ENCODE measurements at places on chromosomes 16 and 17.

DNA sequence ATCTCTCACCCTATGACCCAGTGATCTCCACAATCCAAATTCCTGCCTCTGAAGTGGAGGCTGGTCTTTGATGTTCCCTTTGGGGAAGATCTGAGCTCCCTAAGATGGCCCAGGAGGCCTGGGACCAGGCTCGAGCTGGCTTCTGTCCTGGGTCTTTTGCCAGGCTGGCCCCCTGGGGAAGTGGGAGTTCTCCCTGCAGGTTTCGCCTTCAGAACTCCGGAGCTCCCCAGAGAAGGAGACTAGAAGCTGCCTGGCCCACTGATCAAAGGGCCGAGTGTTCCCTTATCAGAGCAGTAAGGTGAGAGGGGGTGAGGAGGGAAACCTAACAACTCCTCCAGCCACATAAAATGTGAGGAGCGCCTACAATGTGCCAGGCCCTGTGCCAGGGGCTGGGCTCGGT is 147.1 kb downstream of the IRF8 start:
- DNase-seq: no peak

DNA sequence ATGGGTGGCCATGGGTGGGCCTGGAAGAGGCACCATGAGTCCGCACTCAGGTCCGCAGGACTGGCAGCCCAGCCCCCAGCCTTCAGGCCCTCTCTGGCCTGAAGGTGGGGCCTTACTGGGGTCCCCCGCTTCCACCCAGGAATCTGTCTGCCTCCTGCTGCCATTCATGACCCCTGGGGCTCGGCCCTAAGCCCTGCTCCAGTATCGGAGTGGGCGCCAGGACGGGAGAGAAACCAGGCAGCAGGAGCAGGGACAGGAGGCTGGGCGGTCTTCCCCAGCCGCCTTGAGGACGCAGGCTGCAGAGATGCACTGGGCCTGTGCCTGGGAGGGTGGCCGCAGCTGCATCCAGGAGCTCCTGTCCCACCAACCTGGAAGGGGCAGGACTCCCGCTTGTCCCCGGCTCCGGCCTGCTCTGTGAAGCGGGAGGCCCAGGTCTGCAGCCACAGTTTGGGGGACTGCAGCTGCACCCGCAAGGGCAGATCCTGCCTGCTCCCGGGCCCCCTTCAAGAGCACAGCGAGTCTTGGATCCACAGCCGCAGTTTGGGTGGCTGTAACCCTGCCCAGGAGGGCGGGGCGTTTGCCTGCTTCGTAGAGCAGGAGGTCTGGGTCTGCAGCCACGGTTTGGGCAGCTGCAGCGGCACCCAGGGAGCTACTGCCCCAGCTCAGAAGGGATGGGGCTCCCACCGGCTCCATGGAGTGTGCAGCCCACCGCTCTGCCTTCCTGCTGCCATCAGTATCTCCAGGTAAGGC is 81.8 kb upstream of the DNAJA2 start:
- no peak for DNase-seq

DNA sequence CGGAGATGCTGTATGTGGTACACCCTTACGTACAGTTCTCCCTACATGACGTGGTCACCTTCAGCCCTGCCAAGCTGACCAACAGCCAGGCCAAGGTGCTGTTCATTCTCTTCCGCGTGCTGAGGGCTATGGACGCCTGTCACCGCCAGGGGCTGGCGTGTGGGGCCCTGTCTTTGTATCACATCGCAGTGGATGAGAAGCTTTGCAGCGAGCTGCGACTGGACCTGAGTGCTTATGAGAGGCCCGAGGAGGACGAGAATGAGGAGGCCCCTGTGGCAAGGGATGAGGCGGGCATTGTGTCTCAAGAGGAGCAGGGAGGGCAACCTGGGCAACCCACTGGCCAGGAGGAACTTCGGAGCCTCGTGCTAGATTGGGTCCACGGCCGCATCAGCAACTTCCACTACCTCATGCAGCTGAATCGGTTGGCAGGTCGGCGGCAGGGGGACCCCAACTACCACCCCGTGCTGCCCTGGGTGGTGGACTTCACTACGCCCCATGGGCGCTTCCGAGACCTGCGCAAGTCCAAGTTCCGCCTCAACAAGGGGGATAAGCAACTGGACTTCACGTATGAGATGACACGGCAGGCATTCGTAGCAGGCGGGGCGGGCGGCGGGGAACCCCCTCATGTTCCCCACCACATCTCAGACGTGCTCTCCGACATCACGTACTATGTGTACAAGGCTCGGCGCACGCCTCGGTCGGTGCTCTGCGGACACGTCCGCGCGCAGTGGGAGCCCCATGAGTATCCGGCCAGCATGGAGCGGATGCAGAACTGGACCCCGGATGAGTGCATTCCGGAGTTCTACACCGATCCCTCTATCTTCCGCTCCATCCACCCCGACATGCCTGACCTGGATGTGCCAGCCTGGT is 1.4 kb downstream of the WDR81 start:
- no peak for DNase-seq

- DNase-seq: no peak
These were observed 59.2 kb downstream of the BANP start for GRCh38 chr16:88010343-88010967.

GRCh38 chr16:31127182-31127581 is 8.3 kb downstream of the PRSS8 start:
- DNase-seq: no peak

- no peak for DNase-seq
These were observed 432.2 kb upstream of the KIF2B start for GRCh38 chr17:53390575-53390974.

DNA sequence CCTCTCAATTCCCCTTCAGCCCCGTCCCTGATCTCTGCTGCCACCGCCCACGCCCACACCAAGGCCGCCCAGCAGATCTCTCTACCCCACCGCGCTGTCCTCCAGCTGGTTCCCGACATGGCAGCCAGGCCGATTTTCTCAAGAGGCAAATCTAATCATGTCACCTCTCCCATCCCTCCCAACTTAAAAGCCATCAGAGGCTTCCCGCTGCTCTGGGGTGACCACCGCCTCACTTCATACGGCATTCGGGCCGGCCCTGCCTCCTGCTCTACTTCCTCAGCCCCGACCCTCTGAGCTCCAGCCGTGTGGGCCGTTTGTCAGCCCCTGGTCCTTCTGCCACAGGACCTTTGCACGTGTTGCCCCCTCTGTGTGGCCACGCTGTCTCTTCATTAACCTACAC is 63.2 kb downstream of the RPH3AL start:
- DNase-seq: no peak

DNA sequence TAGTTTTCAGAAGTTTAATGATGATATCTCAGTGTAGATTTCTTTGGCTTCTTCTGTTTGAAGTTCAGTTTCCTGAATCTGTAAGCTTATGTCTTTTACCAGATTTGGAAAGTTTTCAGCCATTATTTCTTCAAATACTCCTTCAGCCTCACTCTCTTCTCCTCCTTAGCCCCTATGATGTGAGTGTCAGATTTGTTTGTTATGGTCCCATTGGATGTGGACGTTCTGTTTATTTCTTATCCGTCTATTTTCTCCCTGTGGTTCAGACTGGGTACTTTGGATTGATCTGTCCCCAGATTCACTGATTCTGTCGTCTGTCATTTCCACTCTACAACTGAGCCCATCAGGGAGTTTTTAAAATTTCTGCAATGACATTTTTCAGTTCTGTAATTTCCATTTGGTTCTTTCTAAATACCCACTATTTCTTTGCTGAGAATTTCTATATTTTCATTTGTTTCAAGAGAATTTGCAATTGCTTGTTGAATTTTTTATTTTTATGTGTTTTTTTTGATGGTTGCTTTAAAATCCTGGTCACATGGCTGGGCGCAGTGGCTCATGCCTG is 110.9 kb downstream of the SEC14L1 start:
- DNase-seq: no peak

DNA sequence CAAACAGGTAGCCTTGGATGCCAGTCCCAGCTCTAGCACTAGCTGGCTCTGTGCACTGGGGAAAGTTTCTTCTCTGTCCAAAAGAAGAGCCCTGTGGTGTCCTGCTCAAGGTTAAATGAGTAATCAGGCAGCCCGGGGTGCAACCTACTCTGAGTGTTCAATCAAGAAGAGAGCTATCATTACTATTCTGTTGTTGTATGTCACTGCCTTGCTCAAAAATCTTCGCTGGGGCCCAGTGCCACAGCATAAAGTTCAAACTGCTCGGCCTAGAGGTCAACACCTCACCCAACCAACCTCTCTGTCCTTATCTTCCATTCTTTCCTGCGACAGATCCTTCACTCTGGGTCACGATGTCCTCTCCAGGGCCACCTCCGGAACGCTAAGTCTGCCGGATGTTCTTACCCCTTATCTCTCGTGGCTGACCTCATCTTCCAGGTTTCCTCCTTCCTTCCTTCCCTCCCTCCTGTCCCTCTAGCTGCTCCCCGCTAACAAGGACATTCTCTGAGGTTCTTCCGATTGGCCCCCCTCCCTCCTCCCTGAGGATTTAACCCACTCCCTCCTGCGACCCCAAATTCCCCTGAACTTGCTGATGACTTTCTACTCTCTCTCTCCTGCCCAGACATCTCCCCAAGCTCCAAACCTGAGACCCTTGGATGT is 4.4 kb downstream of the FDXR start:
- DNase-seq: no peak

- no peak for DNase-seq
These were observed 37.9 kb downstream of the IRF8 start for GRCh38 chr16:85936816-85937215.

GRCh38 chr16:65991149-65991701 is 375.3 kb upstream of the CDH5 start:
- DNase-seq: no peak

DNA sequence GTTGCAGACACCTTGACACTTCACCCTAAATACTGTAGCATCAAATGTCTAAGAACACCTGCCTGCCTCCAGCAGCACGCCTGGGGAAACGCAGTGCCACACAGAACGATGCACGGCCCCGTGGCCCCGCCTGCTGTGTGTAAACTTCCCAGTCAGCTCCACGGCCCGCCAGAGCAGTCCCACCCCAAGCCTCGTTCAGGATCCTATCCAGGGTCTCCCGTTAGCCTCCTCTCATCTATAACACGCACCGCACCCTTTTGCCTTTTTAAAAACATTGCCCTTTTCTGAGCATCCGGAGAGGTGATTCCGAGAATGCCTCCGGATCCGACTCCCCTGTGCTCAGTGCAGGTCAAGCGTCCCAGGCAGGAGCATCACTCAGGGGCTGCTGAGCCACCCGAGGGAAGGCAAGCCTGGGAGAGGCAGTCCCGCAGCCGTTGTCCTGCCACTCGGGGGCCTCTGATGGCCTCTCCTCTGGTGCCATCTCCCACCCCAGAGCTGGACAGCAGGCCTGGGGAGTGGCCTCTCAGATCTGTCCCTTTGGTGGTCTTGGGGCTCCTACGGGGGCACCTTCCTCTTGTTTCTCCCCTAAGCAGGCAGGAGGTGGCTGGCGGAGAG is 37.9 kb upstream of the SLC38A10 start:
- DNase-seq: no peak

GRCh38 chr16:24070851-24071250 is 185.3 kb upstream of the CACNG3 start:
- DNase-seq: peak; percentile 82

DNA sequence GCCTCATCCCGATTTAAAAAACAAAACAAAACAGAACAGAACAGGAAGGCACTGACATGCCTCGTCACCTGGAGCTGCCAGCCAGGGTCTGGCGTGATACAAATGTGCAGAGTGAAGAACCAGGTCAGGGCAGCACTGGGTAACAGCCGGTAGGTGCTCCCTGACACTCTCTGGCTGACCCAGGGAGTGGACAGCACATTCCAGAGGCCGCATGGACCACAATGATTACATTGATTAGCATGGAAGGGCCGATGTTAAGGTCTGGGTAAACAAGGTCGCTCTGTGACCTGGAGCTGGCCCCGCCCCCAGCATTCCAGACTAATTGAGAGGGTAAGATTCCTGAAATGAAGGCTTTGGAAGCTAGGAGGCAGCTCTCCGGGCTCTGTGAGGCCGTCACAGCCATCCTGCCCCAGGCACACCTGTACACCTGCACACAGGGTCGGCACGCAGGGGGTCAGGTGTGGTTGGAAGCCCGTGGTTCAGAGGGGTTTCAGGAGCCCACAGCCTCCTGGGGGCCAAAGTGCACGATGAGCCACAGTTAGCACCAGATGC is 21.4 kb downstream of the PIEZO1 start:
- DNase-seq: no peak

DNA sequence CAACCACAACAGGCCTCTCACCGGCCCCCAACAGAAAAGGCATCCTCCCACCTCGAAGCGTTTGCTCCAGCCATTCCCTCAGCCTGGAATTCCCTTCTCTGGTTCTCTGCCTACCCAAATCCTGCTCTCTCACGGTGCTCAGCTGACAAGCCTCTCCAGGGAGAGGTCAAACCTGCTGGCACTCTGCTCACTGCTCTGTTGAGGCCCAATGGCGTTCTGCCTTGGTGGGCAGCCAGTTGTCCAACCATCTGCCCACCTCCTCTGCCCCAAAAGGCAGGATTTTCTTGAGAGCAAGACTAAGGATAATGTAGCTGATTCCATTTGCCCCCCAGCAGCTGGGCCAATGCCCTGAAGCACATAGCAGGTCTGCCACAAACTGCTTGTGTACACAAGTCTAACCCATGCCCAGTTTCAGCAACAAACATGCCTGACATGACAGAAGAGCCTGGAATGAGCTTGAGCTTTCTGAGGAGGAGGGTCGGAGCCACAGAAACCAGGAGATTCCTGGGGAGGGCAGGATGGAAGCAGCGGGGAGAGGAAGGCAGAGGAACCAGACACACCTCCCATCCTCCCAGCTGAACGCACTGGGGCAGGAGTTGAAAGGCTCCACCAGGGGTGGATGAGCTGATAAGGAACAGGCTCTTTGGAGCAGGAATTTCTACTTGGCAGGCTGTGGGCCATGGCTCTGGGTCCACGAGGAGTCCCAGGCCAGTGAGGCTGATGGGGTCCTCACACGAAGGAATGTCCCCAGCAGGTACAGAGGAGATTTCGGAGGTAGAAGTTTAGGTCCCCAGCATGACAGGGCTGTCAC is 23.9 kb downstream of the ARHGAP27 start:
- DNase-seq: no peak

DNA sequence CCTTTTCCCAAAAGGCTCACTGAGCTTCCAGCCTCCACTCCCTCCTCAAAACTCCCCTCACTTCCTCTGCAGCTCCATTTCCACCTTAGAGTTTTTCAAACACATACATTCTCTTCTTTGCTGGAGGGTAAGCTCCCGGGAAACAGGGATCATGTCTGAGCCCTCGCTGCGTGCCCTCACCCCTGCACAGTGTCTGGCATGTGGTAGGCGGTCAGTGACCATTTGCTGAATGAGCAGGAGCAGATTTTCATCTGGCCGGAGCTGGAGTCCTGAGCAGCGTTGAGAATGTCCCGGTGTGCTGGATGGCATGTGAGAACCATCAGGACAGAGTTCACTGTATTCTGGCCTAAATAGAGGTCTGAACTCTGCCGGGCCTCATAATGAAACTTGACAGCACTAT is 274.5 kb downstream of the GRIN2A start:
- DNase-seq: no peak

DNA sequence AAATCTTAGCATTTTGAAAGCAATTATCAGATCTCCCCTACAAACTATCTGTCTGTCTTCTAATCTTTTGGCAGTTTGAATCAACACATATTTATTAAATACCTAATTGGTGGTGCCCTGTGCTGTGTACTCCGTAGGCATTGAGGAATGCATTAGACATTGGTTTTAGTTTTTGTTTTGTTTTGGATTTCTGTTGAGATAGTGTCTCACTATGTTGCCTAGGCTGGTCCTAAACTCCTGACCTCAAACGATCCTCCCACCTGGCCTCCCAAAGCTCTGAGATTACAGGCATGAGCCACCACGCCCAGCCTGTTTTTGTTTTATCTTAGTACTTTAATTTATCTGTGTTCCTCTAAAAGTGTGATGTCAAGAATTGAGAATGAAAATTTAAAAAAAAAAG is 124.8 kb upstream of the RBL2 start:
- DNase-seq: no peak

Measured in iPS DF 6.9 (cell line).